Nucleus accumbens (tissue), 56 donors: ENCODE measurements at places on chromosomes 6 and 20.

DNA sequence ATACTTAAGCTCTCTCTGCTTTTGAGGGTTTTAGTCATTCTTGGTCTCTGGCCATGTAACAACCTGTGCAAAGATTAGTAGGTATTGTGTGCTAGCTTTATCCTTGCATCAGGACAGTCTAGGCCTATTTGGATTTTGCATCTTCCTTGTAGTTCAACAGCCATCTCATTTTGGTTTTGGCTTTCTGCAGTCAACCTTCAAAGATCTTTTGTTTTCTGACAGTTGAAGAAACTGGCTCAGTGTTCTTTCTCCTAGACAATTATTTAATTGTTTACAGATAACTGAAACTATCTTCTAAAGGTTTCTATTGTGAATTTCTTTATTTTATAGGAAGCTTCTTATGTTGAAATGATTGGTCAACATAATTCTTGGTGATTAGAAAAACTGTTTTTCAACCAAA, 307.5 kb downstream of the CDKAL1 start:
- DNase-seq: no peak

- no peak for DNase-seq
Observed at GRCh38 chr6:119312875-119313338, 36.7 kb downstream of the MAN1A1 start.

DNA sequence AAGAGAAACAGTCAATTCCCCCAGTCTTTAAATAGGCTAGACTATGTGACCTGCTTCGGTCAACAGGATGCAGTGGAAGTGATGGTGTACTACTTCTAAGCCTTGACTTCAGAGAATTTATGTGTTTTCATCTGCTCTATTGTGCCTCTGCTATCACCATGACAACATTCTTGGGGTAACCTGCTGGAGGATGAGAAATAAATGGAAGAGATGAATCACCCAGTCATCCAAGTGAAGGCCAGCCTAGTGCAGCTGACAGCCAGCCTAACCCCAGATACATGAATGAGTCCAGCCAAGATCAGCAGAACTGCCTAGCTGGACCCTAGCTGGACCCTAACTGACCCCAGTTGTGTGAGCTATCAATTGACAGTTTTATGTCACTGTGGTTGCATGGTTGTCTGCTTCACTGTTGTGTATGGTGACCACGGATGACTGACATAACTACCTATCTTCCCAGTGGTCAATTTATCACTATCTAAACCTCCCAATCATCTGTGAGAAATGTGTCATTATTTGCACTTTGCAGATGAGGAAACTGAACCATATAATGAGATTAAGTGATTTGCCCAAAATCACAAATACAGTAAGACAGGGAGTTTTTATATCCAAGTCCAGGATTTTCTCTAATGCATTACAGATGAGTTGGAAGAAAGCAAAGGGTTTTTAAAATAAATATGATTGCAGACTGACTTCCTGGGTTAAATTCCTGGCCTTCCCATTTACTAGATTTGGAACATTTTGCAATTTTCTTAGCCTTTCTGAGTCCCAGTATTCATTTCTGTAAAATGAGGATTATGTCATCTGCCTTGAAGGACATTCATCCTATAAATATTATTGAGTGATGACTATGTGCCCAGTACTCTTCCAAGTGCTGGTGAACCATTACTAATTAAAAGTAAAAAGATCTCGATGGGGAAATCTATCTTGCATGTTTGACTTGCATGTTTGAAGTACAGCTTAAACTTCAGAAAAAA, 136.4 kb upstream of the PLCB4 start:
- DNase-seq: no peak

DNA sequence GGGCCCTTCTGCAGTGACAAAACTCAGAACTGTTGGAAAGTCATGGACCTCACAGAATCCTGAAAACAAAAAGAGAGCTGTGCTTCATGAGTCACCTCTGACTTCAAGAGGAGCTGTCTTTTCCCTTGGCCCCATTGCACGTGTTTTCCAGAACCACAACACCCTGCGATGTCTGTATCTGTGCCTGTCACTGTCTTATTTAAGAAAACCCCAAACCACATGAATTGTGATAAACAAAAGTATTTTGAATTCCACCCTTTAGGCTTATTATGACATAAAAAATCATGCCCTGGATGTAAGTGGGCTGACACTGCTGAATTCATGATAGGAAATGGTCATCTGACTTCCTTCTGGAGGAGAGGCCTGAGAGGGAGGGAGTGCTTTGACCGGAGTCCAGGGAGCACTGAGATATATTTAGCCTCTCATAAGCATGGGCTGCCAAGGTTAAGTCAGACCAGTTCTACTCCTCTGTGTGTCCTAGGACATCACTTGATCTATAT, 96.4 kb upstream of the DUSP22 start:
- DNase-seq: no peak

GRCh38 chr6:102832021-102832420, 1438.5 kb downstream of the GRIK2 start:
- DNase-seq: no peak

DNA sequence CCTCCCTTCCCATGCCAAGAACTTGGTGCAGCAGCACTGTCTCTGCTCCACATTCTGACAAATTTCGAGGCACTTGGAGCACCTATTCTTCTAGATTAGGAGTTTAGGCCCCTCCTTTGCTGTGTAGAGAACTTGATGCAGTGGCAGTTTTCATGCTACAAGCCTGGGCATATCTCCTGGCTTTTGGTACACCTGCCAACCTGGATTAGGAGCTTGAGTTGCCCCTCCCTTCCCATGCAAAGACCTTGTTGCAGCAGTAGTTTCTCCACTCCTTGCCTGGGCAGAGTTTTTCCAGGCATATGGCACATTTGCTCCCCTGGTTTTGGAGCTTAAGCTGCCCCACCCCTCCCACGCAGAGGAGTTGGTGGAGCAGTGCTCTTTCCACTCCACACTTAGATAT, 956.1 kb downstream of the EYS start:
- DNase-seq: no peak

GRCh38 chr6:7264686-7265384, 48.2 kb downstream of the SSR1 start:
- DNase-seq: no peak

GRCh38 chr6:16146527-16146955, 17.7 kb downstream of the MYLIP start:
- no peak for DNase-seq

- DNase-seq: peak; percentile 14
Observed at GRCh38 chr20:57544838-57545564, 15.9 kb upstream of the PCK1 start.

- no peak for DNase-seq
Observed at GRCh38 chr6:64672131-64672530, 1034.9 kb downstream of the EYS start.

DNA sequence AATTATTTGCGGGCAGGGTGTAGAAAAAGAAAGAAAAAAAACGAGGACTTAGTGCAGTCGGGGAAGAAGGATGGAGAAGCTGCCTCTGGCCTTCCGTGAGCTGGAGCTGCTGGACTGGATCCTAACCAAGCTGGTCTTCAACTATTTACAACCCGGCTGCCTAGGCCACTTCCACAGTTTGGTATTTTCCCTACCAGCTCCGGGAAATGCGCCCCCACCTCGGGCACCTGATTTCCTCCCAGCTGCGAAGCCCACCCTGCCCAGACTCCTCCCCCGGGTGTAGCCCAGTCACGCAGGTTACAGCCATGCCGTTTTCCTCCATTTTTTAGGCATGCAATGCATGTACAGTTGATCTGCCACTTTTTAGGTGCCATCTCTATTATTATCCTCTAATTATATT, 21.2 kb downstream of the THEMIS start:
- DNase-seq: peak; percentile 35

- DNase-seq: no peak
Observed at GRCh38 chr6:7138921-7139358, 31.2 kb downstream of the RREB1 start.

GRCh38 chr6:33863723-33864440, 60.1 kb upstream of the MLN start:
- no peak for DNase-seq

- DNase-seq: no peak
Observed at GRCh38 chr20:16486532-16486931, 86.7 kb downstream of the KIF16B start.

- no peak for DNase-seq
Observed at GRCh38 chr6:43297644-43298564, at the start of gene SLC22A7. TSS of gene SLC22A7 (plus strand) at chr6:43298260. CDS start at chr6:43298359, 99 bp downstream.

GRCh38 chr6:131265939-131266338, 130.7 kb downstream of the AKAP7 start:
- no peak for DNase-seq

- no peak for DNase-seq
Observed at GRCh38 chr20:57308451-57309271, 20.9 kb upstream of the SPO11 start.

GRCh38 chr6:154197196-154197860, 158.3 kb downstream of the OPRM1 start:
- DNase-seq: no peak

- no peak for DNase-seq
Observed at GRCh38 chr6:12522347-12522746, 194.2 kb upstream of the PHACTR1 start.

DNA sequence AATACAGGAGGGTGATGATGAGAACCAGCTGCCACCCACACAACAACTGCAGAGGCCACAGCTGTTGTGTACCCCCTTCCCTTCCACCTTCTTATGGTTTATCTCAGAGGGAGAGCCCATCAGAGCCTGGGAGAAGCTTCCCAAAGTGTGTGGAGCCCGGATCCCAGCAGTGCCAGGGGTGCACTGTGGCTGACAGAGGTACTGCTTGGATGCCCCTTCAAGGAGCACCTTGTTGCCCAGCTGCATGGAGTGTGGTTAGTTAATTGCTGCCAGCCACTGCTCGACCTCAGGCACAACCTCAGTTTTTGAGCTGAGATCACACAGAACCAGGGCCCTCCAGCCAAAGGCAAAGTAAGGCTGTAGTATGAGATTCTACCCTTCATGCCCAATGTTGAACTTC, 13.0 kb downstream of the PI3 start:
- no peak for DNase-seq

DNA sequence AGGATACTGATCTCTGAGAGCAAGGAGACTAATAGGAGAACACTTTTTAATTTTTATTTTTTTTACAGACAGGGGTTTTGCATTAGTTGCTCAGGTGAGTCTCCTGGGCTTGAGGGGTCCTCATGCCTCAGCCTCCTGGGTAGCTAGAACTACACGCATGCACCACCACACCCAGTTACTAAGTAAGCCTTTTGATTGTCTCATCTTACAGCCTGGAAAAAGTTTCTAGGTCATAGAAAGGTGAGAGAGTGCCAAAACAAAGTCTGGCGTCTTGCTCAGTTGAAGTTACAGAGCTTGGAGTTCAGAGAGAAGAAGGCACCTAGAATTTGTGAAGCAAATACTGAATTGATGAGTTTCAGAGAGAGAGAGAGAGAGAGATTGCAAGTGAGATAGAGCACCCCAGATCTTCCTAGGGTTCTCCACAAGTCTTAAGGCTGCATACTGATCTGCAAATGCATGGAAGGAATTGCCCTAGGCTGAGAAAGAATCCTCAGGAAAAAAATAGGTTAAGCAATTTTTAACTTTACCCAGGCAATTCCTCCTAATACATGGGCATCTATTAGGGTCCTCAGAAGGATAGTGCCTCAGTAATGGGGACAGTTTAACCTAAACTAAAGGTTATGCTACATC, 37.6 kb upstream of the PHIP start:
- DNase-seq: no peak

DNA sequence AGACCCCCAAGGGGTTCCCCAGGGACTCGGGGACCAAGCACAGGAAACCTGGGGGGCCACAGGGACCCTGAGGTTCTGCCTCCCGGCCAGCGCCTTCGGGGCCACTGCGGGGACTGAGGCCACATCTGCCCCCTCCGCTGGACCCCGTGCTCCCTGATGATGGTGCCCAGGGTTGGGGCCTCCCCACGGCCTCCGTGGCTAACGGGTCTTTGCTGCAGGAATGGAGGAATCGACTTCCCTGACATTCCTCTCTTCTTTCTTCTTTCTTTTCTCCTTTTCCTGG, 330.2 kb downstream of the TAF4 start:
- no peak for DNase-seq

- DNase-seq: no peak
Observed at GRCh38 chr6:113539202-113539601, 317.9 kb upstream of the MARCKS start.

DNA sequence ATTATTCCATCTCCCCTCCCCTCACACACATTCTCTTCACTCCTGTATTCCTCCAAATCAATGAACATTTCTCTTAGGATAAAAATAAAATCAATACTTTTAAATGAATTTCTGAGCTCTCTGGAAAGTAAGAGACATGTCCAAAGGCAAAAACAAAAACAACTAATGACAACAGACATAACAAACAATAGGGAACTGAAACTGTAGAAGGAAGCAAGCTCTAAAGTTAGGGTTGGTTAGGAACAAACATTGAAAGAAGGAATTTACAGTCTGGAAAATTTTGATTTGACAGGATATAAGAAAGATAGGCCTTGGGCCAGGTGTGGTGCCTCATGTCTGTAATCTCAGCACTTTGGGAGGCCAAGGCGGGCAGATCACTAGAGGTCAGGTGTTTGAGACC, 17.5 kb upstream of the MYCT1 start:
- DNase-seq: no peak

GRCh38 chr6:81734081-81734480, 18.4 kb downstream of the TENT5A start:
- DNase-seq: no peak

DNA sequence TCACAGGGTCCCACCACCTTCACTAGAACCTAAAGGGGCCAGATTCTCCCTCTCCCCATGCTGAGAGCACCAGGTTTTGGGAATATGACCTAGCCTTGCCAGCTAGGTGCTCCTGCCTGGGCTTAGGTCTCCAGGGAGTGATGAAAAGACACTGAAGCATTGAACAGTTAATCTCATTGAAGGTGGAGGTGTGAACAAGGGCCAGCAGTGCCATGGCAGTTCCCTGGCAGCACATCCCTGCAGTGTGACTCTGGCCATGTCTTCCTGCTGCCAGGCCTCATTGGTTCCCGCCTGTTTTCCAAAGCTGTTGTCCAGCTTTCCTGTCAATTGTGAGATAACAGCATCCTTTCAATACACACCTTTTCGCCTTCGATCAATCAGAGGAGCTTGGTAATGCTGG, 10.9 kb downstream of the PPIL6 start:
- no peak for DNase-seq

- no peak for DNase-seq
Observed at GRCh38 chr20:59778615-59779200, 154.7 kb downstream of the SYCP2 start.

DNA sequence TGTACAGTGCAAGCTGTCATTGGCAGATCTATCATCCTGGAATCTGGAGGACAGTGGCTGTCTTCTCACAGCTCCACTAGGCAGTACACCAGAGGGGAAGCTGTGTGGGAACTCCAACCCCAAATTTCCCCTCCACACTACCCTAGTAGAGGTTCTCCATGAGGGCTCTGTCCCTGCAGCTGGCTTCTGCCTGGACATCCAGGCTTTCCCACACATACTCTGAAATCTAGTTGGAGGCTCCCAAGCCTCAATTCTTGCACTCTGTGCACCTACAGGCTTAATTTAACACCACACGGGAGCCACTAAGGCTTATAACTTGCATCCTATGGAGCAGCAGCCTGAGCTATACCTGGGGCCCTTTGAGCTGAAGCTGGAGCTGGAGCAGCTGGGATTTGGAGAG, 43.0 kb upstream of the TRIM39 start:
- no peak for DNase-seq
